Fibroblast of lung (primary cell): ENCODE measurements at places on chromosomes 13 and 19. TPM values are rescaled to one million over a fixed set of nuclear protein-coding genes. Genes with fewer than 3 reads are reported as not detected.

CEACAM16 gene
- polyA plus RNA-seq, result not detected in 2 replicates

KLK3 gene
- not detected in 2 replicates for polyA plus RNA-seq

TEAD2 gene
- 22.0 and 22.7 TPM in 2 replicates for polyA plus RNA-seq

LGALS7B gene
- 0.28 TPM in 1 of 2 replicates, not detected in the other for polyA plus RNA-seq

UBE2L5 gene
- polyA plus RNA-seq, result 0.17 and 0.20 TPM in 2 replicates

- peaks cover 2% of the 10 kb centered on the region for H3K4me1 ChIP-seq
- peaks cover 2% of the 10 kb centered on the region for H3K36me3 ChIP-seq
- DNase-seq, result no peak
- H3K27me3 ChIP-seq, result no peaks in the 10 kb centered on the region
Measured at GRCh38 chr19:48192750-48193149, 22.3 kb downstream of the ZSWIM9 start.

DNA sequence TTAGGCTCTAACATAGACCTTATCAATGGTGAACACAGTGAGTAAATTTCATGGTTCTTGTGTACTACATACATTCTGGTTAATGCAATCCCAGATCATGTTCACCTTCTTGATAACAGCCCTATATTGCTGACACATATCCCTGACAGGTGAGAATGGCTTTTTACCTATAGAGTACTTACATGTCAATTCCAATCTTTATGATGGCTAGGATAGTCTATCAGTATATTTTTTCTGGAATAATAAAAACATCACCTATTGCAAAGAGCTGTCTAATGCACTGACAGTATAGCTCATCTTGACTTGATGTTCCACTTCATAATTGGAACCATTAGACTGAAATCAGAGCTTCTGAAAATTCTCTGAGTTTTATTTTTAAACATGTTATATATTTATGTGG, 199.4 kb downstream of the ENOX1 start:
- DNase-seq, result no peak
- H3K27me3 ChIP-seq, result no peaks in the 10 kb centered on the region

DNA sequence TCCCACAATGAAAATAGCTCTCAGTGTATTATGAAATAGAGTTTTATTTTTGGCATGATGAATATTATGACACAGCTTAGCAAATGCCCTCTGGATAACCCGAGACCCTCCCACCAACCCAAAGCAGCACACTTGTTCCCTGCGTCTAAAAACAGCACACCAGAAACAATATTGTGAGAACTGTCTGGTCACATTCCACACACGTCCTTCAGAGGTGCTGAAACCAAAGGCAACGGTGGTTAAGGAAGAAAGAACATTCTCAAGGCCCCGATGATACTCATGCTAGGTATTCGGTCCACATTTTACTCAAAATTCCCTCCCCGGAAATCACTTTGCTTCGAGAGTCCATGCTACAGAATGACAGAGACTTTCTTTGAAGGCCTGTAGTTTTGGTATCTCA, 156.7 kb downstream of the SLC7A1 start:
- H3K4me1 ChIP-seq, result peaks cover 12% of the 10 kb centered on the region
- no peak for DNase-seq
- H3K27me3 ChIP-seq, result no peaks in the 10 kb centered on the region
- H3K36me3 ChIP-seq, result no peaks in the 10 kb centered on the region
- no peak overlapping the region for H3K27ac ChIP-seq
- H3K4me3 ChIP-seq, result no peak overlapping the region

DNA sequence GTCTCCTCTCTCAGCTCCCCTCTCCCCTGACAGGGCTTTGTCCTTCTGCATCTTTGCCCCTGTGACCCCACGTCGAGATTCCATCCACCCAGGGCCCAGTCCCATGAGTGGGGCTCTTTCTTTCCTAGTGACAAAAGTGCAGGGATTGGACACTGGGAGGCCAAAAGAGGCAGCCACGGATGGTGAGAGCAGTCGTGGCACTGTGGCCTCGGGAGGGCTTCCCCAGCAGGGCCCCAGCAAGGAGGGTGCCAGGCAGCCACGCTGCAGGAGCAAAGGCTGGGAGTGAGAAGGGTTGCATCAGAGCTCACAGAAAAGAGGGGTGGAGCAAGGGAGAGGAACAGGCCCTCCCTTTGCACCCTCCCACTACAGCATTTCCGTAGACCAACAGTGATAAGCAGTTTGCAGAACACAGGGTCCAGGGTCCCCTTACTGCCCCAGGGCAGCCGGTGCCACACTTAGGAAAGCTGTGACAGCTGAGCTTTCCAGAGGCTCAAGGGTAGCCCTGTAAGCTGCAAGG, 4.9 kb downstream of the ZSCAN1 start:
- DNase-seq, result no peak
- no peaks in the 10 kb centered on the region for H3K36me3 ChIP-seq
- no peaks in the 10 kb centered on the region for H3K27me3 ChIP-seq
- no peak overlapping the region for H3K4me3 ChIP-seq
- H3K27ac ChIP-seq, result no peak overlapping the region

DNA sequence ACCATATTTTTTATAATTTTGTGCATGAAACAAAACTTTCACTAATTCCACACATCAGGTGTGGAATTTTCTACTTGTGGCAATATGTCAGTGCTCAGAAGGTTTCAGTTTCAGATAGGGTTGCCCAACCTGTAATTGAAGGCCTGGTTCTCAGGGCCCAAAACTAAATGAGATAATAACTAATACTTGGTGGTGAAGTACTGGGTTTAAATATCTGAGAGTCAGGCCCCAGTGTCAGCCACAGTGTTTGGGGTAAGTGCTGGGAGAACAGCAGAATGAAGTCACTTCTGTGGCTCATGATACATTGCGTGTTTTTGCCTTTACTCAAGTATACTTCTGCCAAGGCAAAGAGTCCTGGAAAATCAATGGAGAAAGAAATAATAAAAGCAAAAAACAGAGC, 5.6 kb downstream of the SAFB start:
- DNase-seq, result peak; percentile 43
- H3K4me1 ChIP-seq, result peaks cover 23% of the 10 kb centered on the region
- H3K4me3 ChIP-seq, result no peak overlapping the region
- no peaks in the 10 kb centered on the region for H3K27me3 ChIP-seq
- H3K27ac ChIP-seq, result no peak overlapping the region

DNA sequence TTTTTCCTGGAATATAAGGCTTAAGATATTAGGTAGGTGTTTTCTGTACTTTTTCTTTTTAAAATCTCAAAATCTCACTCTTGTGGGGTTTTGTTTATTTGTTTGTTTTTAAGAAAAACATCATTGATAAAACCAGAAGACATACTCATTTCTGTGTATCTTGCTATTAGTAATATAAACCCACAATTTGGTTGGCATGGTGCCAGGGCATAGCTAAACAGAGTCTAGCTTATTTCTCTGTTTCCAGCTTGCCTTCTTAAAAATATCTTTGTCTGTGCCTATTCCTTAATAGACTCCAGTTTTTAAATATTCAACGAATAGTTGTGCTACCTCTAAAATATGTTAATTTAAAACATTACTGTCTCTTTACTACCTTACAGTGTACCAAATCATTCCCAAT, 1121.9 kb upstream of the PCDH20 start:
- DNase-seq, result peak; percentile 4
- H3K27me3 ChIP-seq, result no peaks in the 10 kb centered on the region
- no peaks in the 10 kb centered on the region for H3K36me3 ChIP-seq
- no peak overlapping the region for H3K27ac ChIP-seq
- H3K4me1 ChIP-seq, result no peaks in the 10 kb centered on the region

GRCh38 chr19:8336072-8336569, 6.9 kb downstream of the KANK3 start:
- DNase-seq, result no peak
- H3K27ac ChIP-seq, result no peak overlapping the region
- H3K4me3 ChIP-seq, result no peak overlapping the region
- H3K4me1 ChIP-seq, result peaks cover 3% of the 10 kb centered on the region
- H3K36me3 ChIP-seq, result no peaks in the 10 kb centered on the region
- peaks cover 24% of the 10 kb centered on the region for H3K27me3 ChIP-seq
